Ovary (tissue), 10 donors: ENCODE measurements at places on chromosomes 7 and 10. TPM values are rescaled to one million over a fixed set of nuclear protein-coding genes. Genes with fewer than 3 reads are reported as not detected.
A peak's percentile ranks its signal among the peaks of the same experiment; 100 is the strongest.

GRCh38 chr10:44293842-44294241, 91.1 kb downstream of the CXCL12 start:
- peak; percentile 60 for DNase-seq
- H3K27me3 ChIP-seq = no peaks in the 10 kb centered on the region
- H3K4me3 ChIP-seq = no peak overlapping the region
- H3K27ac ChIP-seq = peak overlapping the region; percentile 82
- peaks cover 28% of the 10 kb centered on the region for H3K4me1 ChIP-seq

DNA sequence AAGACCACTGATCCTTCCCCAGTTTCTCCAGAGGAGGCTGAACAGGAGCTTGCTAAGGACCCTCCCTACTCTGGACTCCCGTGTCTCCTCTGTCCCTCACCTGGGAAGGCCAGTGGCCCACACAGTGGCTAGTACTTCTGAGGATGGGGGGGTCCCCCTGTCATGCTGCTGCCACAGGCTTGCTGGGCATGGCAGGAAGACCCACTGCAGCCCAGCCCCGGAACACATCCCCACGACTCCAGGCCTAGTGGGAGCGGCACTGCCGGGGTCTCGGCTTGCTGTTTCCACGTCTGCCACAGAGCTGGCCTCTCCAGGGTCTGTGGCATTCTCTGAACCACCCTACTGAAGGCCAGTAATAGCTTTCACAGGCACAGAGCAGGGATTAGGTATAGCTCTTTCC, 25.9 kb upstream of the NPFFR1 start:
- H3K36me3 ChIP-seq = no peaks in the 10 kb centered on the region
- no peak overlapping the region for H3K4me3 ChIP-seq
- no peaks in the 10 kb centered on the region for H3K27me3 ChIP-seq
- H3K4me1 ChIP-seq = no peaks in the 10 kb centered on the region
- H3K27ac ChIP-seq = no peak overlapping the region

- H3K4me1 ChIP-seq = peaks cover 8% of the 10 kb centered on the region
- DNase-seq = no peak
- H3K36me3 ChIP-seq = no peaks in the 10 kb centered on the region
- H3K4me3 ChIP-seq = no peak overlapping the region
- no peak overlapping the region for H3K27ac ChIP-seq
Observed at GRCh38 chr10:103273041-103273441, 3.9 kb upstream of the INA start.

DNA sequence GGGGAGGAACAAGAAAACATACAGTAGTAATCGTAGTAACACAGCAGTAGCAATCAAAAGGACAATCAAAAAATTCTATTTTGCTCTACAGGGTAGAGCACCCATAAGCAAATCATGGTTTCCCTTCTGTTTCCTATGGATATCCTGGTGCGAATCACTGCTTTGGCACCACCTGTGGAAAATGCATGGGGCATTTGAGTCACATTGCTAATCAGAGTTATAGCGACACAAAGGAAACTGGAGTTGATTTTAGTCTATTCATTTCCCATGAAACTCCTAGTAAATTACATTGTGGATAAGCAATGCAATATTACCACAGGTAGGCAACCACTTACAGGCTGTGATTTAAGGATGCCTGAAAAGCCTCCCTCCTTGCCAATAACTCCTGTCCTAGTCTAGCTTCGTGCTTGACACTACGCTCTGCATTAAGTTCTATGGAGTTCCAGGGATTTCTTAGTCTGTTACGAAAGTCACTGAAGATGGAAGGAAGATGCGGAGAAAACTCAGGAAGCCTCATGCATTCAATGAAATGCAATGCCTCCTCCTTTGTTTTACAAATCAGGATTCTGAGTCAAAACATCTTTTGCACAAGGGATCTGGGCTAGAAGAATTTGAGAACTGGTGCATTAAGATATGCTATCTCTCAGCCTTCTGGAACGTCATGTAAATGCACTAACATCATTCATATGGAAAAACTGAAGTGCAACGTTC, 188.4 kb downstream of the DGKI start:
- no peak overlapping the region for H3K4me3 ChIP-seq
- no peaks in the 10 kb centered on the region for H3K36me3 ChIP-seq
- H3K27me3 ChIP-seq = no peaks in the 10 kb centered on the region
- H3K4me1 ChIP-seq = no peaks in the 10 kb centered on the region

GRCh38 chr10:34549001-34549400, 266.1 kb downstream of the PARD3 start:
- H3K4me1 ChIP-seq = peaks cover 5% of the 10 kb centered on the region
- no peaks in the 10 kb centered on the region for H3K36me3 ChIP-seq
- no peak overlapping the region for H3K4me3 ChIP-seq
- H3K27ac ChIP-seq = no peak overlapping the region

DNA sequence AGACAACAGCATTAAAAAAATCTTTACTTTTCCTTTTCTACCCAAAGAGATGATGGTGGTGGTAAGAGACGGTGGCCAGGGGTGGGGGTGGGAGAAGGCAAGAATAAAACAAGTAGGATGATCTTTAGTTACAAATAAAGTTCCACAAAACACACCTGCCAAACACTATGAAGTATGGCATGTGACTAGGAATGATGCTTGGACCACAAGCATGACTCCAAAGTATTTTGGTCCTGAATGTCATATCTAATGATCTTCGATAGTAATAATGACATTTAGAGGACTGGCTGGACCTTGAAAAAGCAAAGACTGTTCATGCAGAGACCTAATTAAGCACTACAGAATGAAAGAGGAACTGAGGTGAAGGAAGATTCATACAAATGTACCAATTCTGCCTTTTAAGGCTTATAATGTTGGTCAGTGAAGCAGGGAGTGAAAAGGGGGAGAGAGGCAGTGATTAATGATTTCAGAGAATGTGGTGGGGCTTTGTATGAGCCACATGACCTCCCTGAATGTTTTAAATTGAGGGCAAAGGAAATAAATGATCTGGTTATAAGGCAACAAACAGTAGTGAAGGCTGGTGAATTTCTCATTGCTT, 29.6 kb upstream of the DKK1 start:
- no peak for DNase-seq
- no peaks in the 10 kb centered on the region for H3K27me3 ChIP-seq
- H3K36me3 ChIP-seq = no peaks in the 10 kb centered on the region
- H3K4me3 ChIP-seq = no peak overlapping the region
- no peak overlapping the region for H3K27ac ChIP-seq

- H3K27me3 ChIP-seq = no peaks in the 10 kb centered on the region
- H3K4me1 ChIP-seq = no peaks in the 10 kb centered on the region
- DNase-seq = no peak
Observed at GRCh38 chr10:92997620-92998019, 63.0 kb upstream of the CYP26C1 start.

DNA sequence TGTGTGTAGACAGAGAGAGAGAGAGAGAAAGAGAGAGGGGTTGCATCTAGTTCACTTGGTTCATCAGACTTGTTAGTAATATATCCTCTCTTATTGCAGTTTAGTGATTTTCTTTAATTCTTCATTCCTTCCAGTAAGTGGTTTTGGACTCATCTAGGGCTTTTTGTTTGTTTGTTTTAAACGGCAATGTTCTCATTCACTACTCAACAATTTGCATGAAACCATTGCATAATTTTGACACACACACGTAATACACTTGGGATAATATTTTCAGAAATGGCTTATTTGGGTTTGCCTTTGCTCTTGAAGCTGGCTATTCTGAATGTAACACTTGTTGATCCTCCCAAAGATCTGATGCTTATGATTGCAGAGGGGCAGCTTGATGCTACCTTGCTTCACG, 16.4 kb upstream of the ZNF32 start:
- no peak overlapping the region for H3K27ac ChIP-seq
- H3K4me3 ChIP-seq = no peak overlapping the region
- no peaks in the 10 kb centered on the region for H3K27me3 ChIP-seq
- no peaks in the 10 kb centered on the region for H3K36me3 ChIP-seq
- H3K4me1 ChIP-seq = no peaks in the 10 kb centered on the region

DNA sequence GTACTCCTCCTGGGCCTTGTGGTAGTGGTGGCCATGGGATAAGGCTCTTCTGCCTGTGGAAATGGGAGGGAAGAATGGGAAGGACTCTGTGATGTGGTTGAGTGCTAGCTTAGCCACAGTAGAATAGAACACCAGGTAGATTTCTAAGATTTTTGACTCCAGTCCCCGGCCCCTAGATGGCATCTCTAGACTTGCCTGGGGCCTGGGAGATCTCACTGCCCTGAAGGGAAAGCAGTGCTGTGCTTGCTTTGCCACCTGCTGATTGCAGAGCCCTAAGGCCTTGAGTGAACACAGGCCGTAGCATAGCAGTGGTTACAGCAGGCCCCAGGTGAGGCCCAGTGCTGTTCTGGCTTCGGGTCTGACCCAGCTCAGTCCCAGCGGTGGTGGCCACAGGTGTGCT, 252.0 kb downstream of the TCF7L2 start:
- no peak overlapping the region for H3K4me3 ChIP-seq
- no peak overlapping the region for H3K27ac ChIP-seq
- H3K27me3 ChIP-seq = no peaks in the 10 kb centered on the region

Gene ERVW-1
- total RNA-seq = not detected

Gene HMX2
- not detected for total RNA-seq

Gene HOXA9
- total RNA-seq = 0.66 TPM

Gene CYP26C1
- total RNA-seq = 0.08 TPM

Gene SYT15
- total RNA-seq = 1.1 TPM

Gene CPVL
- total RNA-seq = 34.7 TPM

Gene ZPBP
- 1.1 TPM for total RNA-seq

Gene HDAC9
- 10.1 TPM for total RNA-seq

Gene METTL27
- total RNA-seq = 25.6 TPM
